Cardiac muscle cell (in vitro differentiated cells and primary cell): ENCODE measurements at places on chromosomes 13 and 19.

- no peak for DNase-seq
These were observed 144.5 kb downstream of the RGCC start for GRCh38 chr13:41601718-41602445.

- no peak for DNase-seq
These were observed 17.1 kb upstream of the IGLON5 start for GRCh38 chr19:51294211-51294976.

DNA sequence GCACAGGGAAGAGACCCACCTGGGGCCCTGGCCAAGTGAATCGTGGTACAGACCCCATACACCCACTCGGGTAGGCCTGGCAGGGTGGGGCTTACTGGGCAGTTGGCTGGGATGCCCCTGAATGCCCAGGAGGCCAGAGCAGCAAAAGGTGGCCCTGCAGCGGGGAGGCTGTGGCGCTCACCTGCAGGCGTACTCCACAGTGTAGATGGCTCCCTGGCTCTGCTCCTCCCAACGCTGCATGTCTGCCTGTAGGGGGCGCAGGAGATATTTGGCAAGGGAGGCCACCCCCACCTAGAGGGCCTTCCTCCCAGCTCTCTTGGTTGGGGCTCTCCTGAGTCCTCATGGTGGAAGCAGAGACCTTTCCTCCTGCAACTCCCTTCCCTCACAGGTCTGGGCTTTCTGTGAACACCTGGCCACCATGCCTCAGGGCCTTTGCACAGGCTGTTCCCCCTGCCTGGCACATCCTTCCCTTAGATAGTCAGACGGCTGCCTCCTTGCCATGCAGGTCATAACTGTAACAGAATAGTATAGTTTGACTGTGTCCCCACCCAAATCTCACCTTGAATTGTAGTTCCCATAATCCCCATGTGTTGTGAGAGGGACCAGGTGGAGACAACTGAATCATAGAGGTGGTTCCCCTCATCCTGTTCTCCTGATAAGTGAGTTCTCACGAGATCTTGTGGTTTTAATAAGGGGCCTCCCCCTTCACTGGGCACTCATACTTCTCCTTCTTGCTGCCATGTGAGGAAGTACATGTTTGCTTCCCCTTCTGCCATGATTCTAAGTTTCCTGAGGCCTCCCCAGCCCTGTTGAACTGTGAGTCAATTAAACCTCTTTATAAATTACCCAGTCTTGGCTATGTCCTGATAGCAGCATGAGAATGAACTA, 5.9 kb downstream of the BORCS8 start:
- peak; percentile 56 for DNase-seq

DNA sequence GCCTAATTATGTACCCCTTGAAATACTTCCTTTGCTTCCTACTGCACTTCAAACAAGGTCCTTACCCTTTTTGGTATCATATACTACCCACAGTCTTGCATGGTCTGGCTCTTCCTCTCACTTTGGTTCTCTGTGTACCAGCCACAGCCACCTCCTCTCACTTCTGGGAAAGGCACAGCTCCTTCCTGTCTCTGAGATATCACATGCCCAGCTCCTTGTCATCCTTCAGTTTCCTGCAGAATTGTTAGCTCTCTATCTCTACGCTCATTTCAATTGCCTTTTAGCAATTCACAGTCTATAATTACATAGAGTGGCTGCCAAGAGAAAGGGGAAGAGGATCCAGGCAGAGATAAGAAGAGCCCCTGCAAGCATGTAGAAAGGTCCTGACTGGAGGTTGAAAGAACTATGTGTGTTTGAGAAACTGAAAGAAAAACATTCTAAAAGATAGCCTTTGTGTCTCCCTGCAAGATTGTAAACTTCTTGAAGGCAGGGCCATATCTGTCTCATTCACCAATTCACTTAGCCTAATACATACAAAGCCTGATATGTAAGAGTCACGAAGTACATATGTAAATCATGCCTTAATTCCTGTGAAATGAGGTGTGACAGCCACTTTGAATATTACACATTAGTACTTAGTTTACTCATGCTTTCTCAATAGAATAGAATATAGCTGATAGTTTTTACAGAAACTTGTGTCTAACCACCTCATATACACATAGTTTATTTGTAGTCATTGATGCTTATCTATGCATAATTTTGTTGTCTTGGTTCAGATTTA, 933.1 kb downstream of the DIAPH3 start:
- no peak for DNase-seq

- peak; percentile 6 for DNase-seq
These were observed 228.9 kb upstream of the IRS2 start for GRCh38 chr13:110015253-110015652.

GRCh38 chr13:32748305-32748704, 162.1 kb downstream of the PDS5B start:
- DNase-seq, result no peak

DNA sequence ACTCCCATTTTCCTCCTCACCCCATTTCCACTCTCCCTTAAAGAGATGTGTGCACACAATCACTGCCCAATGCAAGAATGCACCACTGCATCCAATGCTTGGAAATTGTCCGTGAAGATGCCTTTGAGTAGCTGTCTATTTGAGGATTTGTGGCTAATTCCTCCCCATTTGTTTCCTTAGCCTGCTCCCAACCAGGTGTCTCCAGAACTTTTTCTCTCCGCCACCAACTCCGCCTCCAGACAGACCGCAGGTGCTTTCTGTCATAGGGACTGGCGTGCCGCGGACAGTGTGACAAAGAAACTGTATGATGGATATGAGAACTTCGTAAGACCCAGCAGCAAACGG, 461 bp upstream of the TM9SF2 start:
- no peak for DNase-seq

DNA sequence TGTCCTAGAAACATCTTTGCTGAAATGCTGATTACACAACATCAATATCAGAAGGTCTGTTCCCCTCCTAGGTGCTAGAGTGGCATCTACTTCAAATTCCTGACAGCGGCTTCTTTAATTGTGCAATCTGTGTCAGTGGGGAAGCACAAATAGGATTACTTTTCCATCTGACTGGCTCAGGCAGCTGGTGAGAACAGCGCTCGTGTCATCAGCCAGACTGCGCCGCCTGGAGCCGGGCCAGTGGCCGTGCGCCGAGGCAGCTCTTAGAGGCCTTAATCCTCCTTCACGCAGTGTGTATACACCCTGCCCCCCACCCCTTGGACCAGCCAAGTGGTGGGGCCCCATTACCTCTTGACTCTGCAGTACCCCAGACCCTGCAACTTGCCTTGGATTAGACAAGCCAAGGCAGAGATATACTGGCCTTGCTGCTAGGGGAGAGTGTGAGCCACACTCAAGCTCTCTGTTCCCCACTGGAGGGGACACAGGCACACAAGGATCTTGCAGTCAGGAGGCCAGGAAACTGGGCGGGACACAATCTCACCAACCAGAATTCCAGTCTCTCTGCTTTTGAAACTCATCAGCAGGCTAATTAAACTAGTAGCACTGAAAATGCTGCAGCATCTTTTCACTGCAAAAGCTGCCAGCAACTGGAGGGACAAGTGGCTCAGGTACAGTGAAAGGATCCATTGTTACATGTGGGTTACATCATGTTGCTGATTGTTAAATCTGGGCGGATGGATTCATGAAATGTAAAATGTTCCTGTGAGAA, 48.9 kb upstream of the EPHX3 start:
- peak; percentile 91 for DNase-seq

GRCh38 chr13:109862627-109863026, 76.2 kb upstream of the IRS2 start:
- DNase-seq, result no peak

- DNase-seq, result peak; percentile 94
These were observed 2.3 kb upstream of the MZF1 start for GRCh38 chr19:58575183-58576041.

- DNase-seq, result peak; percentile 30
These were observed 65.5 kb downstream of the TBC1D4 start for GRCh38 chr13:75416327-75417011.

GRCh38 chr13:63840551-63841421, 2425.1 kb upstream of the PCDH20 start:
- DNase-seq, result no peak

DNA sequence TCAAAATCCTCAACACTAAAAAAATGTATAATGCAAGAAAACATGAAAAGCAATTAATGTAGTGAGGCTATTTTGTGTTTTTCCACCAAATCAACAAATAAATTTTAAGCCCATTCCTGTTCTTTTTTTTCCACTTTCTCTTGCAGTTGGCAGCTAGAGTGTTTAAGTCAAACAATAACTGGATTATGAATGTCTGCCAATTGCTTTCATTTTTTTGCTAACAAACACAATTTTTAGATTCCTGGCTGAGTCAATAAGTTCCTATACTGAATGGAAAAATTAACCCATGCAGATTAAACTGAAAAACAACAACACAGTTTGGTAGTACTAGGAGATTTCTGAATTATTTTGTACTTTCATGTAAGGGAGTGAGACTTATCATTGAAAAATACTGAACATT, 232.4 kb downstream of the SLITRK5 start:
- no peak for DNase-seq

DNA sequence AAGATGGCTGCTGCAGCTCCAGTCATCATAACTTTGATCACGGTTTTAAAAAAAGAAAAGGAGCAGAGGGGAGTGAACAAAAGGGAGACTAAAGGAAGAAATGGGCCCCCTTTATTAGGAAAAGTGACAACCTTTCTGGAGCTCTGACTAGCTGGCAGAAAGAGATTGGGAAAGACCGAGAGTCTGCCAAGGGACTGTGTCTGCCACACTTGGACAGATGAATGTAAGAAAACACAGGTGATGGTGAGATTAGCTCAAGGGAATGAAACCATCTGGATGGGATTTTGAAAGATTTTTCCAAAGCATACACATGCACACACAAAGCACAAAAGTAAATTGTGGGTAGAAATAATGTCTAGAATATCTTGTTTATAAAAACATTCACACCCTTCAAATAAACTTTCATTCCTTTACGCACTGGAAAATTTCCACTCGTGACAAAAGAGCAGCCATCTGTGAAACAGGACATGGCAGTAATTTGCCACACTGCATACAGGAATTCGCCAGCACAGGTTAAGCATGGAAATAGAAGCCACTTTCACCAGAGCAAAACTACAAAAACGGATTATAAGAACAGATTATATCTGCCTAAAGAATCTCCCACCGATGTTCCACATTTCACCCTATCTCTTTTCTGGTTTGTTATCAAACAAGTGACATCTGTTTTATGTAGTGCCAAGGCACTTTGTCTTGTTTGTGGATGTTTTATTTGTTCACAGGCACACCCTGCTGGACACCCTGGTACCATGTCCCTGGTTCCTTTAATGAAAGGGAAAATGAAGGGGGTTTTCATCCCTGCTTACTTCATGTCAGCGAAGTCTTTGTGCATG, 819.5 kb downstream of the DIAPH3 start:
- DNase-seq, result no peak

GRCh38 chr19:18060472-18060871, 26.3 kb downstream of the IL12RB1 start:
- no peak for DNase-seq

DNA sequence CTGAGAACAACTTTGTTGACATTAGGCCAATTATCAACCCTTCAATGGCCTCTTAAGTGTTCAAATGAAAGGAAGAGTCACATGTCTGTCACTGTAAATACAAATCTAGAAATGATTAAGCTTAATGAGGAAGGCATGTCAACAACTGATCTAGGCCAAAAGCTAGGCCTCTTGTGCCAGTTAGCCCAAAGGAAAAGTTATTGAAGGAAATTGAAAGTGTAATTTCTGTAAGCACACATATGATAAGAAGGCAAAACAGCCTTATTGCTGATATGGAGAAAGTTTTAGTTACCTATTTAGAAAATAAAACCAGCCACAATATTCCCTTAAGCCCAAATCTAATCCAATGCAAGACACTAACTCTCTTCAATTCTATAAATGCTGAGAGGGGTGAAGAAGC, 604.7 kb downstream of the SLITRK6 start:
- no peak for DNase-seq

GRCh38 chr19:17081672-17082630, 6.4 kb downstream of the MYO9B start:
- no peak for DNase-seq

DNA sequence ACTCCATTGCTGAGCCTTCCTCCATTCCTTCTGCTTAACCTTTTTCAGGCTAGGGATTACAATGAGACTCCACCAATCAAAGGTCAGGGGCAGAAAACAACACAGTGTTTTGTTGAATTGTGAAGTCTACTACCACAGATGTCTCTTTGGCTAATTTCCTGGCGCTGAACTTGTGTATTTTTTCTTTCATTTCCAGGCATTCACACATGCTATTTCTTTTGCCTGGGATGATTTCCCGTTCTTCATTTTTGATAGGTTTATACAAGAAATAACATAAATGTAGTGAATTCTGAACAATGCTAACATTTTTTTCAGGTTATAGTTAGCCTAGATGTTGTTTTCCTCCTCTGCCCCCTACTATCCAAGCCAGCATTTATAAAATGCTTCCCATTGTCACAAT, 64.3 kb downstream of the OLFM4 start:
- DNase-seq, result no peak

GRCh38 chr13:30873499-30873898, 32.6 kb upstream of the MEDAG start:
- DNase-seq, result no peak

- no peak for DNase-seq
These were observed 217.3 kb upstream of the SERP2 start for GRCh38 chr13:44156294-44156658.

- DNase-seq, result peak; percentile 69
These were observed 750 bp downstream of the RAB20 start for GRCh38 chr13:110560601-110561343.

DNA sequence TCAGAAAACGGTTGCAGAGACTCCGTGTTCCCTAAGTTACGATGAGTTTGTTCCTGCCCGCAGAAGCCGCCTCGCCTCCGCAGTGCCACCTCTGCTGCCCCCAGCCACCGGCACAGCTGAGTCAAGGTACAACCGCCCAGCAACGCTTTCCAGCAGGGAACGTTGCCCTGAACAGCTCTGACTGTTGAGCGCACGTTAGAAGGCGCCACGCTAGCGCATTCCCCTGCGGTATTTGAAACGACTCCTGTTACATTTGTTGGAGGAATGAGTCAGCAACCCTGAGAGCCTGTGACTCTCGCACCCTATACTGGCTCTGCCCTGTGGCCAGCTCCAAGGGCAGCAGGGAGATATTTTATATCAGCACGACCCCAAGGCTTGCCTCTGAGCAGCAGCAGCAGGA, 302.8 kb downstream of the TEX29 start:
- no peak for DNase-seq

GRCh38 chr19:55672418-55672817, 2.6 kb upstream of the EPN1 start:
- no peak for DNase-seq
